Stimulated activated CD4-positive, alpha-beta T cell treated with anti-CD3 and anti-CD28 coated beads, Interleukin-1b, Interleukin-23, amount 100 ng/mL, for 48 hours (primary cell): ENCODE measurements at places on chromosomes 3 and 15.

GRCh38 chr3:12797124-12797891 is 828 bp downstream of the CAND2 start:
- DNase-seq = no peak

DNA sequence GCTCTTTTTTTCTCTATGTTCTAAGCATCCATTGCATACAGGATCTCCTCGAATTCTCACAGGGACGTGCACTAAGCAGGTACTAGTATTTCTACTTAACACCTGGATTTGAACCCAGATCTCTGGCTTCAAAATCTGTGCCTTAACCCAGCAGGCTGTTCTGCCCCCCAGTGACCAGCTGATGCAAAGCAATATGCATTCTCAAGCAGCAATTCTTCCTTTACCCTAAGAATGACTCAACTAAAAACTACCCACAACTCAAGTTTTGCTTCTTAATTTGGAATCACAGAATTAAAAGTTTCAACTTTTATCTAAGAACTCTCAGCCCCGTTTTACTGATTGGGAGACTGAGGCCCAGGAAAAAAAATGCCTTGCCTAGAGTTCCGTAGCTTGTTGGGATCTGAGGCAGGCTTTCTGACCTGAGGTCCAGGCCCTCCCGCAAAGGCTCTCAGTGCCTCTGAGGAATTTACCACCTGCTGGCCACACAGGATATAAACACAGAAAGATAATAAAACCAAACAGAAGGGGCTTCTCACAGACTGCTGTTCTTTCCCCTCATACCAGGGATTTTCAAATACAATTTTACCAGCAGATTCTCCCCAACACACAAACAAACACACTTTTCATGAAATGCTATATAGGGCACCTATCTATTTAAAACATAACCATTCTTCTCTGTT is 115.4 kb upstream of the RAD18 start:
- no peak for DNase-seq

DNA sequence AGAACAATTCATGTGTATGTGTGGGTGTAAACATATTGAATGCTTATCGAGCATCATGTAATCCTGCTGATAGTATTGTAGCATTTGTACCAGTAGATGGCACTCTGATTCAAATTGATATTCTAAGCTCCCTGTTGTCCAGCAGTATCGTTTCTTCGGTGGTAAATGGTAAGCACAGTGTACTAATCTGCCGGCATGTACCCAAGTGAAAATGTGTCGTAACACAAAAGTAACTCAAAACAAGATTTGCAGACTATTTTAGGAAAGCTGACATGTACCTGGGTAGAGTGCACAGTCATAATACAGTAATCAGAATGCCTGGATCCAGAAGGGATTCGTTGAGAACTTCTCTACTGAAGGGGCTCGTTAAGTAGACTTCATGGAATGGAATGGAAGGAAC is 31.7 kb upstream of the MNS1 start:
- no peak for DNase-seq

DNA sequence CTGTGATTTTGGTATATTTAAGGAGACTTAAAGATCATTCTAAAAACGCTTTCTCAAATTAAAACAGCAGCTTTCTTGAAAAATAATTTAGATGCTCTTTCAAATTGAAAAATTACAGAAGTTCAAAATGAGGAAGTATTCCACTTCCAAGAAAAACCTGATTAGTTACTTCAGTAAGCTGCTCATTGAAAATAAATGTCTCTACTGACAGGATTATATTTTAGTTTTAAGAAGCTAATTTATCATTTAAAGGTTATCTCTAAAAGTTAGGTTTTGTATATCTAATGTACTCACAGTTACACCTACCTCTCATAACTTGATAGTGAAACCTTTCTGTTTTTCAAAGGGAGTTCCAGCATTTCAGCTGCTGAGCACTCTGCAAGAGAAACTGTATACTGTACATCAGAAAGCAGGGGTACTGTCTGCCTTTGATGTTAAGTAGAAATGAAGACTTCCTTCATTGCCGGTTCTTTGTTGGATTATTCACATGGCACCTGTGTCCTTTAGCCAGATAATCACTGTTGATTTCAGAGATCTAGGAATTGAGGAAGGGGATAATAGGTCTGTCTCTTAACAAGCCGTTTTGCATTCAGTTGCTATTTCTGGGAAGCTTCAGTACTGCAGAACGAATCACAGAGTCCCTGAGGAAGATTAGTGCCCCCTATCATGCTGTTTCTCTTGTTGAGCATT is 161.6 kb downstream of the TCF12 start:
- DNase-seq = no peak

GRCh38 chr3:73419179-73419803 is 205.4 kb downstream of the PDZRN3 start:
- DNase-seq = no peak

DNA sequence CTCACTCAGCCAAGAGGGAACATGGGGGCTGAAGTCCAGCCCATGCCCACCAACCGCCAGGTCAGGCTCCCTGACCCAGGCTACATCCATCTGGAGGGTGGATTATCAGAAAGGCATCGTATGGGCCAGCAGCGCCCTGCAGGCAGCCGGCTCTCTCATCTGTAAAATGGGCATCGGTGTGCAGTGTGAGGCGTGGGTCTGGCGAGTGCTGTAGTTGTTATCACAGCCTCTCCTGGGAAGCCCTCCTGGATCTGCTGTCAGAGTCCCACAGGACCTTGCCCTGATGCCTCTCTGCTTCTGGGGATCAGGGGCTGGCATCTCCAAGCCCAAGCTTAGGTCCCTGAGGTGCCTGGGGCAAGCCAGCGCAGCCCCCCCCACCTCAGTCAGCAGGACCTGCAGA is 27.4 kb downstream of the CFAP100 start:
- no peak for DNase-seq

DNA sequence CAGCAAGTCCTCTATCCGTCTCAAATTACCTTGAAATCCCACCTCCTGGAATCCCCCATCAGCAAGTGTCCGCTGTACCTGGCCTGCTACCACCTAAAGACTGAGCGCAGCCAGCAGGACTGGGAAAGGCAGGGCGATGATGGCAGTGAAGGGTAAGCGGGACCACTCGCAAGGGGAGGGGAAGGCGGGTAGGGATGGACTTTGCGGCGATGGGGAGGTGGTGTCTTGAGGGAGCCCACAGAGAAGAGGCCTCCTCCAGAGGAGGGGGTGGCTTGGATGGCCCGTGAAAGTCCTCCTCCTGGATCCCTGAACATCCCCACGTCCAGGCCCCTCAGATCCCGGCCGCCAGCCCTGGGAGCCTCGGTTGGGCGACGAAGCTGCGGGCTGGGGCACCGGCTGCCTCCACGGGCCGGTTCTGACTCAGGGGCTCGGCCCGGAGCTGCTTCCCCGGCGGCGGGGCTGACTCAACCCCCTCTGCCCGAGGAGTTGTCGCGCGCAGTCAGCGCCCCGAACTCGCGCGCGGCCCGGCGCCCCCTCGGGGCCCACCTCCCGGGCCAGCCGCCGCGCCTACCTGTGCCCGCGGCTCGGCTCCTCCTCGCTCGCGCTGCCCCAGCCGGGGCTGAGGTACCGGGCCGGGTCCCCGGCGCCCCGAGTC is 512 bp downstream of the LARP6 start:
- peak; percentile 5 for DNase-seq

GRCh38 chr3:157058392-157059071 is 101.4 kb downstream of the CCNL1 start:
- no peak for DNase-seq

DNA sequence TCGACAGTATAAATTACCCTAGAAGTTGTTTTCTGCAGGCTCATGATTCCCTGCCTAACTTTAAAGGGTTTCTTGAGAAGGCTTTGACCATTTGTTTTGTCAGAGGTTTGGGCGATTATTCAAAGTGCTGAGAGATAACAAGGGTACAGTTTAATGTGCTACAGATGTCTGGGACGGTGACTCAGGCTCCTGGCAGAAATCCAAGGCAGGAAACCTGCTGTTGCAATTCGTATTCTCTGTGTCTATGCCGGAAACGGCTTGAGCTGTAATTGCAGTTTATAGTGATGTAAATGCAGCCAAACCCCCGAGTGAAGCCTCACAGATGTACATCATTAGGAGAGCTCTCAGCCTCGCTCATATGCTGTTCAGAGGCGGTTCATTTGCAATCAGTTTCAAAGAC is 65.6 kb downstream of the SYNPR start:
- peak; percentile 65 for DNase-seq

DNA sequence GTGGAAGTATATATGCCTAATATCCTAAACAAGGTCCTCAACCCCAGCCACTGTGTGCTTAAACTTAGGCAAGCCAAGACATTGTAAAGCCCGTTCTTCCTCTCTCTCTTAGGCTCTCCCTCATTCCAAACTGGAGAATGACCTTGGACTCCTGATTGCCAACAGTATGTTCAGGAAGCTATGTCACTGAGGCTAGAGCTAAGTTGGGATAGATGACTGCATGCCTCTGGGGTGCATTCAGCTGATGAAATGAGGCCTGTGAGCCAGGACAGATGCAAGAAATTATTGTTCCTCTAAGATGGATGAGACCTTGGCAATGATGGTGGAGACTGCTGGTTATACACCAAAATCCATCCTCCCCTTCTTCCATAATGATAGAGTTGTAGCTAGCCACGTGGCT is 27.9 kb upstream of the TBC1D21 start:
- no peak for DNase-seq

DNA sequence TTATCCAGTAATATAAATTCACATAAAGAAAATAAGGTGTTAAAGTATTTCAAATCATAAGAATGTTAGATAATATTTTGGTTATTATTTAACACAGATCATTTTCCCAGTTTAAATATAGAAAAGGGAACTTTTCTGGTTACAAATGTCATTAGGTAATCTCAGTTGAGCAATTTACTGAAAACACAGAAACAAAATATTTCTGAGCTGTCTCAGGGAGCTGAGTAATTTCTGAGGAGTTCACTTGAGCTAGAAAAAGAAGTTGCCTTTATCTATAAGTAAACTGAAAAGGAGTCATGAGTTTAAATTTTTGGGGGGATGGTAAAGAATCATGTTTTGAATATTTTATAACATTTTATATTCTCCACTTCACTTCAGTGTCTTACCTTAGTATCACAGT is 855.4 kb upstream of the ARPP21 start:
- DNase-seq = no peak
